ENCODE measurements at places on chromosomes 12 and 14. TPM values are rescaled to one million over a fixed set of nuclear protein-coding genes. Genes with fewer than 3 reads are reported as not detected.

DNA sequence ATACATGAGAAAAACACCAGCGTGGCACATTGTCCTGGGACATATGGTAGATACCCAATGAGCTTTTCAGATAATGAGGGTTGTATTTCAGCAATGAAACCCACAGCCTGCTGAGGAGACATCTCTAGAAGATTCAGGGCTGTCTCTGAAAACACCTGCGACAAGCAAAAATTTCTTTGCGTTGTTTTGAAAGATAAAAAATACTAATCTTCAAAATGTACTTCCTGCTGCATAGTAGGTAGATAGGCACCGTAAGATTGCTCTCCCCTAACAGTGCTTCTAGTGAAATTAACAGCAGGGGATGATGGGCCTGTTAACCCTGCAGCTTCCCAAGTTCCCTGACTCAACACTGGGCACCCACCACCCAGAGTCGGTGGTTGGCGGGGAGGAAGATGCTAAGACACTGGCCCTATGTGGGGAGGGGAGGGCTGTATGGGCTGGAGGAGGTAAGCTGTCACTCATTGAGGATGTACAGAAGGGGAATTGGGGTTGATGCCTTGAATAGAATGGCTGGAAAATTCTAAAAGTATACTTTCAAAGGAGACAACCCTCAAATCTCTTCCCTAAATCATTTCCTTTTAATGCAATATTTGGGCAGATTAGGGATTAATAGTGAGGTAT is 20.0 kb downstream of the ZFP36L1 start:
- no peaks in the 10 kb centered on the region for H3K27me3 ChIP-seq
- H3K27ac ChIP-seq = peak overlapping the region; percentile 43
- no peaks in the 10 kb centered on the region for H3K36me3 ChIP-seq
- H3K4me1 ChIP-seq = no peaks in the 10 kb centered on the region
- DNase-seq = no peak
- no peak overlapping the region for H3K4me3 ChIP-seq

DNA sequence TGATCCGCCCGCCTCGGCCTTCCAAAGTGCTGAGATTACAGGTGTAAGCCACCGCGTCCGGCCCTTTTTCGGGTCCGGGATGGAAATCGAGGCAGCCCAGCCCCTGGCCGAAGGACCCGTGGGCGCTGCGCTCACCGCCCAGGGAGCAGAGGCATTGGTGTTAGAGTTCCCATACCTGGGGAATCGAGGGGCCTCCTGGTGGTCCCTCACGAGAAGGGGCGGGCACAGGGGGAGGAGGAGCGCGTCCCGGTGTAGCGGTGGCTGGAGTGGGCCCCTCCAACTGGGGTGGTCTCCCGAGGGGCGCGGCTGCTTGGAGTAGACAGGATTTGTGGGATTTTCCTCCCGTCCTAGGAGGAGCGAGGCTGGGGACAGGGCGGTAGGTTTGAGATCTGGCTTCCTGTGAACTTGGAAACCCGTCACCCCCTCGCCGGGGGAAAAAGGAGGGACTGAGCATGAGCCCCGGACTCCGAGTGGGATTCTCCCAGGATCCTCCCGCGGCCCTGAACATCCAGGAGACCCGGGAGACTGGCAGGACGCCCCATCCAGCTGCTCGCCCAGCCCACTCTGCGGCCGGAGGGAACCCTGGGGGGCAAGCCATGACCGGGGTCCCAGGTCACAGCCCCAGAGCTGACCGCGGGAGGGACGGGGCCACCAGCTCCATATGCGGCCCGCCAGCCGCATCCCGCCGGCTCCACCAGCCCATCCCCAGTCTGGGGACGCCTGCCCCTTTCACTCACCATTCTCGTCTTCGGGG is 70.9 kb downstream of the ASCL4 start:
- no peak for DNase-seq
- no peak overlapping the region for H3K27ac ChIP-seq
- peaks cover 16% of the 10 kb centered on the region for H3K27me3 ChIP-seq
- peaks cover 17% of the 10 kb centered on the region for H3K4me1 ChIP-seq
- H3K36me3 ChIP-seq = no peaks in the 10 kb centered on the region

DNA sequence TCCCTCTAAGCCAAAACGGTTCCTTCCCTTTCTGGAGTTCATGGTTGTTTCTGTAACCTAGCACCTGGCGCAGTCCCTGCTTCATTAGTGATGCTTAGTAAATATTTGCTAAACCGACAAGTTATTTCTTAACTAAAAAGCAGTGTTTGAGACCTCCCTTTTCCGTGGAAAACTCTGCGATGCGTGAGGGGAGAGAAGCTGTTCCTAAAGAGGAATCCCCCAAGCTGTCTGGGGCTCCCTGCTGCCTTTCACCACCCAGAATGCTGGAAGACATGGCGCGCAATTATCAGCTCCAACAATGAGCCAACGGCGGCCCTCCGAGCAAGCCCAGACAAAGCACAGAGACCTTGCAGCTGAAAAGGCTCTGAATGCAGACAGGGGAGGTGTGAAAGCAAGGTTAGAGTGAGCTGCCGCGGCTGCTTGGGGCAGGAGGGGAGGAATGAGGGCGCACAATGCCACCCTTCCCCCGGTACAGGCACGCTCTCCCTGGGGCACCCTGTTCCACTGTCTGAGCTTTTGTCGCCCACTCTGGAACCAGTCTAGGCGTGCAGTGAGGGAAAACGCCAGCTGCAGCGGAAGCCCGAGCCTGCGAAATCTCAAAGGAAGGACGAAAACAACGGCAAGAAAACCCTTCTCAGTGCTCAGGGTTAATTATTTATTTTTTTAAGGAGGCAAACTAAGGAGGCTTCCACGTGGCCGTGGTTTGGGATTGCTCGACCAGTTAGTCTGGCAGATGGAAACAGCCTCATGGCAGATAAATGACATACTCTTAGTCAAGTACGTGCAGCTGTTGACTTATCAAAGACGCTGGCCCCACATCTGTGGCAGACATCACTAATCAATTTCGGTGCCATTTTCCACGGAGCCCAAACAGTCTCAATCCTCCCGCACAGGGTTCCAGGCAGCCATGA is 66.3 kb downstream of the RBM19 start:
- H3K36me3 ChIP-seq = no peaks in the 10 kb centered on the region
- H3K27ac ChIP-seq = no peak overlapping the region
- no peaks in the 10 kb centered on the region for H3K4me1 ChIP-seq
- H3K4me3 ChIP-seq = no peak overlapping the region

- no peak overlapping the region for H3K27ac ChIP-seq
- H3K27me3 ChIP-seq = no peaks in the 10 kb centered on the region
- no peaks in the 10 kb centered on the region for H3K36me3 ChIP-seq
- no peak for DNase-seq
Observed at GRCh38 chr12:47004634-47005033, 74.8 kb upstream of the PCED1B start.

DNA sequence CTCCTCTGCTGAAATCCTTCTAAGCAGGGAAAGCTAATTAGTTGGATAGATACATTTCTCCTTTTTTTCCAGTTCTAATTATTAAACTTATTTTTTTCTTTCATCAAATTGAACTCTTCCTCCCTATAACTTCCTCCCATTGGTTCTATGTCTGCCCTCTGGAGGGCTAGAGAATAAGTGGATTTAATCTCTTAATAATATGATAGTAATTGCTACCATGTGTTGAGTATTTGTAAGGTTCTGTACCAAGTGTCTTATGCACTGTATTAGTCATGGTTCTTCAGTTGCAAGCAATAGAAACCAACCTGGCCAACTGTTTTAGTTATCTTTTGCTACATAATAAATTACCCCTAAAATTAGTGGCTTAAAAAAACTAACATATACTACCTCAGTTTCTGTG is 190.5 kb upstream of the PLXNC1 start:
- H3K4me3 ChIP-seq = no peak overlapping the region
- DNase-seq = no peak
- H3K4me1 ChIP-seq = no peaks in the 10 kb centered on the region
- no peaks in the 10 kb centered on the region for H3K27me3 ChIP-seq

DNA sequence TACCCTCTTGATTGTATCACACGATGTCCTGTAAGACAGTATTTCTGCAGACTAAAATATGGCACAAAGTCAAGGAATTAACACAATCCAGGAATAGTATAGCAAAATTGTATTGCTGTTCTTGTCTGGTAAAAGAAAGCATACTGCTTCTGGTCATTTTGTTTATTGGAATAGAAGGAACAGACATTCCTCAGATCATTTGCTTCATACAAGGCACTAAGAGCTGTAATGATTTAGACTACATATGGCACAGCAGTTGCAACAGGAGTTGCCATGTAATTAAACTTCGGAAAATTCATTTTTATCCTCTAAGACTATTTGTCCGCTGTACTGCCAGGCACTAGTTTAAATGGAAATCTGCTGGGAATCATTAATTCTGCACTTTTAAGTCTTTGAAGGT is 7.6 kb upstream of the KERA start:
- no peaks in the 10 kb centered on the region for H3K4me1 ChIP-seq
- no peaks in the 10 kb centered on the region for H3K27me3 ChIP-seq
- no peak overlapping the region for H3K4me3 ChIP-seq

DNA sequence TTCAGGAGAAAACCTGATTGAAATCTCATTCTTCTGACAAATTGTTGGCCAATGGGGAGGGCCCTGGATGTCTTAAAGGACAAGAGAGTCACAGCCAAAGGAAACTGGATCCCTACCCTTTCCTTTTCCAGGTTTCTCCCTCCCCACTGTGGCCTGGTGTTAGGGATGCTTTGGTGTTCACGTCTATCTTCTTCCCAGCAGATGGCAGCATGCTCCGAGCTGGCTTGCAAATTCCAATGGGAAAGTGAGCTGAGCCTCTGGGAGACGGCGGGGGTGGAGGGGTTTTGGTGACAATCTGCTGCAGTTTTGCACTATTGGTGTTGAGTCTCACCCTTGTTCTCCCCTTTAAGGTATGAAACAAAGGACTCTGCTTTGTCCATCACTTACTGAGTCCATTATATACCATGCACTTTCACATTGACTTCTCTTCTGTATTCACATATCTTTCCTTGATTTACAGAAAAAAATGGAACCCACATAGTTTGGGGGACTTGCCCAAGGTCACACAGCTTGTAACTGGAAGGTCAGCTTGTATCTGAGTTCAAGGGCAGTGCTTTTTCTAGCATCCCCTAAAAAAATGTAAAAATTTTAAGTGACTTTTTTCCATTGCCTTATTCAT is 39.3 kb downstream of the CCDC177 start:
- no peaks in the 10 kb centered on the region for H3K27me3 ChIP-seq
- no peaks in the 10 kb centered on the region for H3K36me3 ChIP-seq
- no peak overlapping the region for H3K27ac ChIP-seq
- H3K4me1 ChIP-seq = no peaks in the 10 kb centered on the region
- DNase-seq = peak; percentile 50

GRCh38 chr12:3491938-3492792 is 1.2 kb downstream of the PRMT8 start:
- DNase-seq = peak; percentile 61
- no peak overlapping the region for H3K27ac ChIP-seq
- H3K36me3 ChIP-seq = no peaks in the 10 kb centered on the region
- H3K4me3 ChIP-seq = no peak overlapping the region
- H3K4me1 ChIP-seq = peaks cover 27% of the 10 kb centered on the region
- peaks cover 33% of the 10 kb centered on the region for H3K27me3 ChIP-seq

CCDC197 gene
- not detected for total RNA-seq

CNOT2 gene
- 162 TPM for total RNA-seq

SOAT2 gene
- not detected for total RNA-seq

ITGB7 gene
- total RNA-seq = 3.2 TPM

Data from thyroid gland (tissue), 4 donors.